ENCODE measurements at places on chromosomes 2 and 18. TPM values are rescaled to one million over a fixed set of nuclear protein-coding genes. Genes with fewer than 3 reads are reported as not detected.

DNA sequence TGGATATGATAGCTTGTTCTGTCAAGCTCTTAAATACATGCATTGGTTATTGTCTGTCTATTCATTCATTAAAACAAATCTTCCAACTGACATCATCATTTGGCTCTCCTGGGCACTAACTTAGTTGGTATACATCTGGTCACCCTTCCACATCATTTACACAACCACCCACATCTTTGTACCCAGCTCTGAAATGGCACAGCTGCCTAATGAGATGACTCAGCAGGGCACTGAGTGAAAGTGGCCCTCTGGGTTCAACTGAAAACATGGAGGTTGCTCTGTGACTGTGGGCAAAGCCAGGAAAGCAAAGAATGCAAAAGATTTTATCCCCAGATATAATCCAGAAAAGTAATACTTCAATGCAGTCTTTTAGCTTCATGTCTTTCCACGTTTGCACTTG is 234.0 kb upstream of the MAP2 start:
- no peak for DNase-seq

The IL18R1 gene
- total RNA-seq: 11.0 TPM

GRCh38 chr2:48034295-48034694 is 128.0 kb upstream of the FBXO11 start:
- no peak for DNase-seq

DNA sequence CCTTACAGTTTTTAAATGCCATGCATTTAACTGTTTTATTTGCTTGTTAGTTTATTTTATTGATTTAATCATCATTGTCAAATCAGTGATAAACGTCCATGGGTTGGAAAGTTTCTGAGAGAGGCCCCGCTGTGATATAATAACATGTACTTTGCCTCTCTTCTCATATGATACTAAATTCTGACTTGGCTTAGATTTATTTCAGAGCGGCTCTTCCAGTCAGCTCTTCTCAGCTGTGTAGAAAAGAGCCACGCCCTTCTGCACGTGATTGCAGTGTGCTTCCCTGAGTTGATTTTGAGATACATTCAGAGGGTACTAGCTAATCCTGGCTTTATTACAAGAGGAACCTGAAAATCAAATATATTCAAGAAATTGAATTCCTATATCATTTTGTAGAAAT is 218.6 kb downstream of the KCNE4 start:
- DNase-seq: no peak

DNA sequence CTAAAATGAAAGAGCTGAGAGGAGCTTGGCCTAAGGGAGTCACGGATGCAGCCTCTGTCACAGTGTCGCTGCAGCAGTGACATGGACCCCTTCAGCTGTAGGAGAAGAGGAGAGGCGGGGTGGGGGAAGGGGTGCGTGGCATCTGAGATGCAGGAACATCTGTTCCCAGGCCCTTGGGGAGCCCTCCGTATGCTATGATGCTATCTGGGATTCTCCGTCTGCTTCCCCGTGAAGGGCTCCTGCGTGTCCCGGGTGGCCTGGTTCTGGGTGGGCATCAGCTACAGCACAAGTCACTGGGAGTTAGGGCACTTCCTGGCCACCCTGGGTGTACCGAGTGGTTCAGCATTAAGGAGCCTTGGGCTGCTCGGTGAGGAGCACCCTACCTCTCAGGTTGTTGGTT is 35.6 kb upstream of the B3GNT7 start:
- no peak for DNase-seq

The HOXD13 gene
- total RNA-seq: not detected

DNA sequence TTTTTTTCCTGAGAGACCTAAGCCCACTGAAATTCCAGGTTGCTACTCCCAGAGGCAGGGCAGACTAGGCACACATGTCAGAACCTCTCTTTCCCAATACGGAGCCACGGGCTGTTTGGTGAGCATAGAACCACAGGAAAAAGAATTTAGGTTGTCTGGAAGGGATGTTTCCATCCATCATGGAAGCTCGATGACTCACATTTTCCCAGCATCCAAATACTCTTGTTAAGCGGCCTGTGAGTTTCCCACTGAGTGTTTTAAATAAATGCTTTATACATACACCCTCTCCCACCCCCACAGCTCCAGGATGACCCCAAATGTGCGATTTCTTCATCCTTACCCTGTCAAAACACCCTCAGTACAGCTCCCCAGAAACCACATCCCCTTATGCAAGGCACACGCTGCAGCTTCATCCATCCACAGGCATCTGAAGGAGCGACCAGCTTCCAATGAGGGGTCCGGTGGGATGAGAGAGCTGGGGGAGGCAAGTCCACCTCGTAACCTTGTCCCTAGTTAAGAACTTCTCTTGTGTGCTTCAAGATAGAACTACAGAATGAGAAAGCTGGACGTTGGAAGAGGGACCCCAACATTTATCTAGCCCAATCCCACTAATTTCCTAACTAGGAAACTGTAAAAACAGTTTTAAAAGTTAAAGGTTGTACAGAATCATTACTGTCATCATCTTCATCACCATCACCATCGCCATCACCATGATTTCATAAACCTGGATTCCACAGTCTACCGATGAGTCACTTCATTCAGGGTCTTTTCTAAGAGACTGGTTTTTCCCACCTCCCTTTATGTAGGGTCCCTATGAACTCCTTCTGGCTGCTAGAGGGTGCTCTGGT is 63.5 kb upstream of the FZD7 start:
- no peak for DNase-seq

- no peak for DNase-seq
Observed at GRCh38 chr18:51630706-51631105, 433.2 kb upstream of the MEX3C start.

GRCh38 chr2:240329778-240330177 is 105.7 kb upstream of the GPC1 start:
- DNase-seq: no peak

DNA sequence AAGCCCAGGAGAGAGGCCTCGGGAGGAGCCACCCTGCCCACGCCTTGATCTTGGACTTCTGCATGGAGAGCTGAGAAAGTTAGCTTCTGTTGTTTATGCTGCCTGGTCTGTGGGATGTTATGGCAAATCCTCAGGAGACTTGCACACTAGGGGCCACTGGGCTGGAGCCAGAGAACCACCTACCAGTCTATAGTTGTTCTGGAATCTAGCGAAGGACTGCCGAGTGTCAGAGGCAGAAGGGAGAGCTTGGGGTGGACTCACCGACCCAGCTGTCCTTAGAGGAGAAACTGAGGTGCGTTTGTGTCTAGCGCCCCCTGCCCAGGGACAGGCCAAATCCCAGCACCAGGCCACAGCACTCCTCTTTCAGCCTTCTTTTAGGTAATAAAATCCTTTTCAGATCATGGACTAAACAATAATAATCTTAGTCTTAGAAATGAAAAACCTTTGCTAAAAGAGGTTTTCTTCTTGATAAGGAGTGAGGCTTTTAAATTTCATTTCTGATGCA is 398.7 kb upstream of the SALL3 start:
- DNase-seq: no peak

DNA sequence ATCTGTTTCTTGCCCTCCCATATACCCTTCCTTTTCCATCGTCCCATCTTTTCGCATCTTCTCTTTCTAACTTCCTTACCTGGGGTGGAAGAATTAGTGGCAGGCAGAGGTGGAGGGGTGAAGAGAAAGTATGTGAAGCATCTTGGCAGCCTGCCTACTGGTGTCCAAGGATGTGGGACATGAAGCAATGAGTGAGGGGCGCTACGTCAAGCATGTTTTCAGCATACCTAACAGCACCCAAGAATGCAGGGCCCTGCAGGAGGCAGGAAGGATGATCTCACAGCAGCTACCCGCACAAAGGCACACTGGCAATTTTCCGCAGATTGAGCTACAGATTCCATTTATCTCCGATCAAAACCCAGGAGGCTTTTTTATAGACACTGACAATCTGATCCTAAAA is 42.2 kb downstream of the METTL4 start:
- no peak for DNase-seq

DNA sequence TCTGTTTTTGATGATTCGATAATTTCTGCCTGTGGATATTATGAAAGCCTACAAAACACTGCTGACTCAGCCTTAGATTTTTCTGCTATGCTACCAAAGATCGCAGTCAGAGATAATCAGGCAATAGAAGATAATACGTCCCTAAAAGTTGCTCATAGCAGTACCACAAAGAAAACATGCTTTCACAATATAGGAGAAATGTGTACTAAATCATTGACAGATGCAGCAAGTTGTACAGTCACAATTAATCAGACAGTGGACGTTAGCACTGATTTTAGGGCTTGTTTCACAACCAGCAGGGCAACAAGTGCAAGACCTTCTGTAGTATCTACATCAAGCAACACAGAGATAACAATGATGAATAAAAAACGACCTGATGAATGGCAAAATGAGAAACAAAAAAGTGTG is 19.5 kb downstream of the RBM44 start:
- no peak for DNase-seq

- no peak for DNase-seq
Observed at GRCh38 chr2:239598732-239599090, 197.9 kb upstream of the HDAC4 start.

DNA sequence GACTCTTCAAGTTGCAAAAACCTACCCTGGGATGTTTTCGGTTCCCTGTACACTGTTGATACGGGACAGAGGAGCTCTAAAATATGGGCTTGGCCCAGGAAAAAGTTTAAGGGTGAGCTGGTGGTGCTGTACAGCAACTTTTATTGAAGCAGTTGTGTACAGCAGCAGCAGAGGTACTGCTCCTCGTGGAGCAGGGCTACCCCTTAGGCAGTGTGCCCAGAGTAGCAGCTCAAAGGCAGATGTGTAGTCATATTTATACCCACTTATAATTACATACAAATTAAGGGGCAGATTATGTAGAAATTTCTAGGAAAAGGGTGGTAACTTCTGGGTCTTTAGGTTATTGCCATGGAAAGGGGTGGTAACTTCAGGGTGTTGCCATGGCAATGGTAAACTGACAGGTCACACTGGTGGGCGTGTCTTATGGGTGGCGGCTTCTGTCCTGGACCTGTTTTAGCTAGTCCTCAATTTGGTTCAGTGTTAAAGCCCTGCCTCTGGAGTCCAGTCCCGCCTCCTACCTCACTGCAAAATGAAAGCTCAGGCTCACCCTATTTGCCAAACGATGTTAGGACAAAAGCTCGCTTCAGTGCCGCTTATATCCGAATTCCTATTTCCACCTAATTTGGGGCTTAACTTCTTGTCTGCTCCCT is 203.2 kb downstream of the ETAA1 start:
- DNase-seq: no peak

Measured in CD4-positive, alpha-beta memory T cell (primary cell).